ENCODE measurements at places on chromosomes 4 and X. TPM values are rescaled to one million over a fixed set of nuclear protein-coding genes. Genes with fewer than 3 reads are reported as not detected.
A peak's percentile ranks its signal among the peaks of the same experiment; 100 is the strongest.

MCF2 gene
- 0.27 TPM for total RNA-seq

- no peak for ATAC-seq
Observed at GRCh38 chr4:128298146-128298758, 10.6 kb upstream of the PGRMC2 start.

- no peak for ATAC-seq
Observed at GRCh38 chr4:164550989-164551712, 202.8 kb upstream of the SMIM31 start.

GRIA3 gene
- total RNA-seq, result 9.5 TPM

GRCh38 chrX:10747975-10748374, 127.6 kb upstream of the MID1 start:
- ATAC-seq, result peak; percentile 82

GRCh38 chr4:188876881-188877280, 737.6 kb downstream of the TRIML1 start:
- ATAC-seq, result no peak

MAGEB1 gene
- not detected for total RNA-seq

- no peak for ATAC-seq
Observed at GRCh38 chr4:151359576-151359975, 34.2 kb upstream of the SH3D19 start.

DNA sequence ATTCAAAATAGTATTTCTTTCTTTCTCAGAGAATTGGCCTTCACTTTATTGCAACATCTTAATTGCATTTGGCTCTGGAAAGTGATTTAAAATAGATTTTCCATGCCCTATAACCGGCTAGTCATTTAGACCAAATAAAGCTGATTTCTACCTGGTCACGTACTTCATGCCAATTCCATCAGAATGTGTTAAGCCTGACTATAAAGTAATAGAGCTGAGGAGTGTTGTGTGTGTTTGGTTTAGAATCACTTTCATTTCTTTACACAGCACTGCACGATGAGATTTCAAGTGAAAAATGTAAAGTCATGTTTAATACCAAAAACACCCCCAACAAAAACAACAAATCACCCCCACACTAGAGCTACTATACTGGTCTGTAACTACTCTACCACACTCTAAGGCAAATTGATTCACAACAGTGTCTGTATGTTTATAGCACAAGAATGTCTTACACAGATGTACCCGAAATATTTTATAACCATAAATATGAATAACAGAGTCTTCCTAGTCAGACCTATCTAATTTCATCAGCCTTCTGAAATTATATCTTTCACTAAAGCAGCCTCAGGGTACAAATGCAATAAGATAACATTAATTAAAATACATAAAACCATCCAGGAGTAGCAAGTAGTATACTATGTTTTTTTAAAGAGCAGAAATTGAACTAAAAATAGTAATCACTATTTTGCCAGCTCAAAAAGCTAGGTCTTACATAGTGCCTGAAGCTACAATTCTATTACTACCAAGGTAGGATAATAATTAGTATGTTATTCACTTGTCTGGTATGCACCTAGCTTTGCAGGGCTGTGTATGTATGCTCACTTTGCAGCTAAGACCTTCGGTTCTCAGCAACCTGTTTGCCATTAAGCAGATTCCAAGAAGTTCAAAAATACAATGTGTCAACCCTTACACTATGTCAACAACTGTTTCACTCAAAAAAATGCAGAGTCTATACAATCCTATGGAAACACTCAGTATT, 28.4 kb downstream of the APBB2 start:
- no peak for ATAC-seq

DNA sequence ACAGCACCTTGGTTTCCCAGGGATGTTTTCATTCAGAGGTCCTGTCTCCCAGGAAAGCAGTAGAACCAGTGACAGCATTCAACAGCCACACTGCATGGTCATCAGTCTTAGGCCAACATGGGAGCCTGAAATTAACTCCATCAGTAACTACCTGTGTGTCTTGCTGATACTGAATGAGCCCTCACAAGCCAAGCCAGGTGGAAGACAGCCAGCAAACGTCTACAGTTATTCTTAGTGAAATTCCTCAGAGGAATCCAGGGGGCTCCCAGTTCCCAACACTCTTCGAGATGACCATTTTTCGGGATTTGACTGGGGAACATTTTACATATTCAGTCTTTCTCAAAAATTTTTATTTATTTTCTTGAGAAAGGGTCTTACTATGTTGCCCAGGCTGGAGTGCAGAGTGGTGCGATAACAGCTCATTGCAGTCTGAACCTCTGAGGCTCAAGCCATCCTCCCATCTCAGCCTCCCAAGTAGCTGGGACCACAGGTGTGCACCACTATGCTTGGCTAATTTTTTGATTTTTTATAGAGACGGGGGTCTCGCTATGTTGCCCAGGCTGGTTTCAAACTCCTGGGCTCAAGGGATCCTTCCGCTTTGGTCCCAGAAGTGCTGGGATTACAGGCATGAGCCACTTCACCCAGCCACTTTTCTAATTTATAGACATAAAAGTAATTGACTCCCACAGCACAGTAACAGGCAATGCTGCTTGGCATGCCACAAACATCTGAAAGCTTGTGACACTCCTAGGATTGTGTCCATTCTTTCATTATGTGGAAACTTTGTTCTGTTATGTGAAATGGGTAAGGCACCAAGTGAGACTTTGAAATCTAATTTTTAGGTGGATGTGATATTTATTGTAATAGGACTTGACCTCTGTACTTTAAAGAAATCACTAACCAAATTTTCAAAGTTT, 116.9 kb downstream of the SOWAHB start:
- ATAC-seq, result no peak

DNA sequence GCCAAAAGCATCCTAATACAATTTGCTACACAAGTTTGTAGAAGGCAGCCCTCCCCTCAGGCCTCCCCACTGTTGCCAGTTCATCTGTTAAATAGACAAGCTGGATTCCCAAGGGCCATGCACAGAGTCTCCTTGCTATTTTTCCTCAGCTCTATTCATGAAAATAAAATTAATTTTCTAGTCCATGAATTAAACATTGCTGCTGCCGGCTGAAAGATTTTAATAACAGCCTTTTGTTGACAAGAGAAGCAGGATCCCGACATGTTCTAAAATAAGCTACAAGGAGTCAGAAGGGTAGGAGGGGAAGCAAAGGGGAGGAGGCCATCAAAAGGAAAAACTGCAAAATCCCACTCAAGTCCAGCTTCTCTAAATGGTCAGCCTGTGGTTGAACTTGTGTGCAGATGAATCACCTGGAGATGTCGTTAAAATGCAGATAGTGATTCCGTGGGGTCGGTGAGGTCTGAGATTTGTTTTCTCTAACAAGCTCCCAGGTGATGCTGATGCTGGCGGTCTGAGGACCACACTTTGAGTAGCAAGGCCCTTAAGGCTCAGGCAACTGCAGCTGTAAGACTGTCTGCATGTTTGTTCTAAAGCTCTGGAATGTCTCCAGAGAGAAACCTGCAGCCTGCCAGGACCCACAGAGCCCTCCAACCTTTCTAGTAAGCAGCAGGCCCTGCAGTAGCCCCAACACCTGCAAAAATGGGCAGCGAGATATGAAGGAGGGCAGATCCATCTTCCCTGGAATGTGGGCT, 9.4 kb downstream of the SCD5 start:
- ATAC-seq, result no peak

VGLL1 gene
- not detected for total RNA-seq

- no peak for ATAC-seq
Observed at GRCh38 chrX:66046612-66047235, 6.8 kb upstream of the VSIG4 start.

FAM184B gene
- total RNA-seq, result 0.89 TPM

FAM156B gene
- 20.4 TPM for total RNA-seq

- ATAC-seq, result no peak
Observed at GRCh38 chrX:42748067-42748850, 29.7 kb downstream of the PPP1R2C start.

FAM236C gene
- not detected for total RNA-seq

DNA sequence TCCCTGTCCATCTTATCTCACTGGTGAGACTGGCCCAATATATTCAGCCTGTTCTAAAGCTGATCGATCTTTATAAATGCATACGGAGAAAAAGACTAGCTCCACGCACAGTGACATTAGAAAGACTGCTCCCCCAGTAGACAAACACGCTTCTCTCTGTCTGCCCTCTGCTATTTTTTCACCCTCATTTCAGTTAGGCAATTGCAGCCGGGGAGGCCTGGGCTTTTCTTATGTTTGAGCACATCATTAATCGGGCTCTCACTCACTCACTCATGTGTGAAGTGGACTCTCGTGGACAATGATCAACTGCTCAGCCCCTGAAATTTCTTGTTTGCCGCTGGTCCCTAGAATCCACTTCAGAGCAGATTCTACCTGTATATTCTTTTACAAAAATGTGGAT, 824.7 kb upstream of the TENM3 start:
- peak; percentile 44 for ATAC-seq

CORIN gene
- 0.27 TPM for total RNA-seq

DNA sequence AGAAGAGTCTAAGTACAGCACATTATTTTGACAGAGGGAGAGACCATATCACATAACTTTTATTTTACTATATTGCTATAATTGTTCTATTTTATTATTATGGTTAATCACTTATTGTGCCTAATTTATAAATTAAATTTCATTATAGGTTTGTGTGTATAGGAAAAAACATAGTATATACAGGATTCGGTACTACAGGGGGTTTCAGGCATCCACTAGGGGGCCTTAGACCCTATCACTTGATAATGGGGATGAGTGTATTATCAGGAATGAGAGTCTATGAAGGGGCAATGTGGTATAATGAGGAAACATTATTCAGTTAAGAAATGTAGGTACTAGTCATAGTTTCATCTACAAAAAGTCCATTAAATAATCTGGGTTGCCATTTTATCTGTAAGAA, 833.1 kb downstream of the C4orf33 start:
- no peak for ATAC-seq

ARHGAP24 gene
- 17.6 TPM for total RNA-seq

TMSB15C gene
- 12.3 TPM for total RNA-seq

DNA sequence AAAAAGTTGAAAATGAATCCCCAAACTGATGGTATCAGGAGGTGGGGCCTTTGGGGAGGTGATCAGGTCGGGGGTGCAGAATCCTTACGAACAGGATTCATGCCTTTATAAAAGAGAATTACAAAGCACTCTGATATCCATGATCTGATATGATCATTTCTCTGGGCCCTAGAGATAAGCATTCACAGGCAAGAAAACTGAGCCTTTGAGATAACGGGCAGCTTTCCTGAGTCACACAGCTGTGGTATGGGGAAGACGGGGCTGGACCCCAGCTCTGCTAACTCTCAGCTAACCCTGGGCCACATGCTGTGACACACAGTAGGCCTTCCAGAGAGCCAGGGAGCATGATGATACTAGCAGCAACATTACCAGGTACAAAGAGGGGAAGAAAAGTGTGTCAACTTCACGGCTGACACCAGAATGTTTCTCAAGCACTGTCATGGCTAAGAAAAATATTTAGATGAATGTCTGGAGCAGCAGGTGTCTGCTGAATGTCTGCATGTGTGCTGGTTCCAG, 85.1 kb downstream of the SLC2A9 start:
- no peak for ATAC-seq

- no peak for ATAC-seq
Observed at GRCh38 chr4:110417136-110417535, 58.8 kb upstream of the ENPEP start.

DUX4 gene
- total RNA-seq, result 0.30 TPM

DNA sequence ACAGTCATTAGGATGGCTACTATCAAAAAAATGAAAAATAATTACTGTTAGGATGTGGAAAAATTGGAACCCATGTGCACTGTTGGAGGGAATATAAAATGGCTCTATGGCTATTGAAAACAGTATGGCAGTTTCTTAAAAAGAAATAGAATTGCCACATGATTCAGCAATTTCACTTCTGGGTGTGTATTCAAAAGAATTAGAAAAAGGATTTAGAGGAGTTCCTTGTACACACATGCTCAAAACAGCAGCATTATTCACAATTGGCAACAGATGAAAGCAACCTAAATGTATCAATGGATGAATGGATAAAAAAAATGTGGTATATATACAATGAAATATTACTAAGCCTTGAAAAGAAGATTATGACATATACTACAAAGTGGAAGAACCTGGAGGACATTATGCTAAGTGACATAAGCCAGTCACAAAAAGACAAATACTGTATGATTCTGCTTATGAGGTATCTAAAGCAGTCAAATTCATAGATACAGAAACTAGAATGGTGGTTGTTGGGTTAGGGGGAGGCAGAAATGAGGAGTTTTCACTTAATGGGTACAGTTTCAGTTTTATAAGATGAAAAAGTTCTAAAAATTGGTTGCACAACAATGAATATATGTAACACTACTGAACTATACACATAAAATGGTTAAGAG, 123.2 kb downstream of the ELOVL6 start:
- no peak for ATAC-seq

Measured in motor neuron (in vitro differentiated cells).